ENCODE measurements at places on chromosomes 4 and X.
A peak's percentile ranks its signal among the peaks of the same experiment; 100 is the strongest.

DNA sequence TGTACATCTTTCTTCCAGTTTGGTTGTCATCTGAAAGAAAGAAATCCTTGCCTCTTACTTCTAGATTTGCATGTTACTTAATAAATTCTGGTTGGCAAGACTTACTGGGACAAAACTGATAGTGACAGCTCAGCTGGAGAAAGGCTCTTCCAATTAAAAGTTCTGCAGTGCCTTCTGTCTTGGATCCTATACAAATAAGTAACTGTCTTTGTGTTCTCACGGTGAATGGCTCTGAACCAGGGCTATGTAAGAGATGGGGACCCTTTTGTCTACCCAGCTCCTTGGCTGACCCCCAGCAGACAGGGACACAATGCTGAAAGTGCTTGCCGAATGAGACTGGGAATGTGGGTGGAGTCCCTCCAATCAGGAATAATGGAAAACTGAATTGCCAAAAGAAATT is 89.5 kb downstream of the AASDH start:
- DNase-seq = no peak

DNA sequence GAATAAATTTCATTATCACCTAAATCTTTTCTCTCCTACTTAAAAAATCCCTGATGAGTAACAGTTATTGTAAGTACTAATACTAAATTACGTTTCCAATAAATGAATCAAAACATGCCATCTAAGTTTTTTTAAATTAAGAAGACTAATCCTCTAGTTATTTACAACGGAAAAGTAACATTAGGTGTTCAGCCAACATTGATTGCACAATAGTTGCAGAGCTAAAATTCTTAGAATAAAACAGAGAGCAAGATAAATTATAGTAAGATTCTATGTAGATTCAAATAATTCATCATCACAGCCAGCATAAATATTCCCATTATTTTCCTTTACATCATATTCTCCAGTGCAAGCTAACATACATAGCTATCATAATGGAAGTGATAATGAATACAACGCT is 139.2 kb downstream of the HDX start:
- DNase-seq = no peak

DNA sequence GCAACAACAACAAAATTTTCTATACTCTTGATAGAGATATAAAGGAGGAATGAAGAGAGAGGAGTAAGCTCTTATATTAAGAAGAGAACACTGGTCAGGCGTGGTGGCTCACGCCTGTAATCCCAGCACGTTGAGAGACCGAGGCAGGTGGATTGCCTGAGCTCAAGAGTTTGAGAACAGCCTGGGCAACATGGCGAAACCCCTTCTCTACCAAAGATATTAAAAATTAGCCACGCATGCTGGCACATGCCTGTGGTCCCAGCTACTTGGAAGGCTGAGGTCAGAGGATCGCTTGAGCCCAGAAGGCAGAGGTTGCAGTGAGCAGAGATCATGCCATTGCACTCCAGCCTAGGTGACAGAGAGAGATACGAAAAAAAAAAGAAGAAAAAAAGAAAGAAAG is 102.4 kb downstream of the TEX11 start:
- DNase-seq = no peak

- peak; percentile 60 for DNase-seq
Measured at GRCh38 chr4:54217642-54218495, 11.2 kb upstream of the PDGFRA start.
